ENCODE measurements at places on chromosomes 1 and 21.

DNA sequence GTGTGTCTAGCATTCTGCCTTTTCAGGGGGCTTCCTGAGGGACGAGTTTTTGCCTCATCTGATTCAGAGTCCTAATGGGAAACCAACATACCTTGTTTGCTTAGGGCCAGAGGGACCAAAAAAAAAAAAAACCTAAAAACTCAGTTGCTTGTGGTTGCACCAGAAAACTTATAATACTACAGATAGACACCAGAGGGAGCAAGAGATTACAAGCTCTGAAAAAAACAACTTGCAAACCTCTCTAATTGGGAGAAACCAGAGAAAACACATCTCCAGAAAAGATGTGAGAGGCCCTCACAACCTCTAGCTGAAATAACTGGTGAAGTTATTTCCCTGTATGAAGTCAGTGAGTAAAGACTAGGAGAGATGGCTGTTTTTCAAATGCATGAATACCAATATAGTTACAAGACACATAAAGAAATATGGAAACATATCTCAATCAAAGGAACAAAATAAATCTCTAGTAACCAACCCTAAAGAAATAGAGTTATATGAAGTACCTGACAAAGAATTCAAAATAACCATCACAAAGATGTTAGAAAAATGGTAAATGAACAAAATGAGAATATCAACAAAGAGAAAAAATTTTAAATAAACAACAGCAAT, 233.7 kb upstream of the NFIA start:
- DNase-seq, result no peak

DNA sequence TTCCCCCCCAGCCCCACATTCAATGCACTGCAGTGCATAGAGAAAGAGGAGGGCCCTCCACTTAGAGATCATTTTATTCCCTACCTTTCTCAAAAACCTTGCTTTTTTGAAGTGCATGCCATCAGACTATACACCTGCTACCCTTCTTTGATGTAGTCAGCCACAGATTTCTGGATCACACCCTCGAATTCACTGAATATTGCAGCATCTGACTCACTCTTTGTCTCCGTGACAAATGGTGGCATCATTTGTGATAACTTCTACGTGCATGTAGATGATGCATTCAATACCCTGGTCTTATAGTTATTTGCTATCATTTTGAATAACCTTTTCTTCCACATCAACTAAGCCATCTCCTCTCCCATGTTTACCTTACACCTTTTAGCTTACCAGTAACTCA, 310.3 kb upstream of the SGIP1 start:
- DNase-seq, result no peak

- DNase-seq, result no peak
Observed at GRCh38 chr1:229561141-229561540, 2.6 kb upstream of the ABCB10 start.

DNA sequence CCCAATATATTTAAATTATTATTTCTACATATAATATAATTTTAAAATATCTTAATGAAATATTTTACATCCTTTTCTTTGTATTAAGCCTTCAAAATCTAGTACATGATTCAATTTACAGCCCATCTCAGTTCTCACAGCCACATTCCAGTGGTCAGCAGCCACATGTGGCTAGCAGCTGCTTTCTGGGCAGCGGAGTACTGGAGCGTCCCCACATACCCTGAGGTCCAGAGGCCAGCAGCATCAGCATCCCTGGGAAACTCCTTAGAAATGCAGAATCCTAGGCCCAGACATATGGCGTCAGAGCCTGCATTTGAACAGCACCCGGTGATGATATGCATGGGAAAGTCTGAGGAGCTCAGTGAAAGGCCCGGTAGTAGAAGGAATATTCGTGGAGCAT, 8.6 kb upstream of the LHX4 start:
- DNase-seq, result no peak

DNA sequence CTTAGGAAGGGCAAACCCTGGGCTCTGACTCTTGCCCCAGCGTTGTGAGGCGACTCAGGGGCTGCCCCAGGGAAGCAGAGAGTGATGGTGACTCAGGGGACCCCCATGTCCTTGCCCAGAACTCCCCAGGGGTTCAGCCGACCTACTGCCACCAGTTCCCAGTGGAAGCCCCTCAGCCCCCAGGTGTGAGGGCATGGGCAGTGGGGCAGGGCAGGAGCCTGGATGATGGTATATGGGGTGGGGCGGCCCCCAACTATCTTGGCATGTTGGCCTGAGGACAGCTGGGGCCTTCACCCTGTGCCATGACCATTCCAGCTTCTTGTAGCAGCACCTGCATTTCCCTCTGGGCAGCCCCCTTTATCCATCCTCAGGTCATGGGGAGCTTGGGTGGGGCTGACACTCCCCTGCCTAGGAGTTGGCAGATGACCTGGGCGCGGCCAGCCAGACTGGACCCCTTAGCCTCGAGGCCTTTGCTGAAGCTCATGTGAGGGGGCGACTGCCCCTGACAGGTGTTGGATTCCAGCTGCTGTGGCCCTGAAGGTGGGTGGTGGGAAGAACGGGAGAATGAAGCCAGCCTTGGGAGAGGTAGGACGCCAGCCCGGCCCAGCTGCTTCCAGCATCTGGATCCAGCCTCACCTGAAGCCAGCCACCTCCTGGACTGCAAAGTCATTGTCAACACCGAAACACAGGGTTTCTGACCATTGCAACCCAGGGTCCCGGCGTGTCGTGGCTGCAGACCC, 1.8 kb upstream of the FNDC10 start:
- no peak for DNase-seq
